ENCODE measurements at places on chromosomes 2 and 18.

GRCh38 chr2:155645791-155646190 is 686.7 kb downstream of the NR4A2 start:
- no peak for DNase-seq

- no peak for DNase-seq
Observed at GRCh38 chr2:9212010-9212635, 5.5 kb downstream of the ASAP2 start.

- no peak for DNase-seq
Observed at GRCh38 chr2:18971628-18972027, 382.3 kb upstream of the NT5C1B start.

GRCh38 chr2:61091485-61091884 is 25.8 kb downstream of the SANBR start:
- no peak for DNase-seq

DNA sequence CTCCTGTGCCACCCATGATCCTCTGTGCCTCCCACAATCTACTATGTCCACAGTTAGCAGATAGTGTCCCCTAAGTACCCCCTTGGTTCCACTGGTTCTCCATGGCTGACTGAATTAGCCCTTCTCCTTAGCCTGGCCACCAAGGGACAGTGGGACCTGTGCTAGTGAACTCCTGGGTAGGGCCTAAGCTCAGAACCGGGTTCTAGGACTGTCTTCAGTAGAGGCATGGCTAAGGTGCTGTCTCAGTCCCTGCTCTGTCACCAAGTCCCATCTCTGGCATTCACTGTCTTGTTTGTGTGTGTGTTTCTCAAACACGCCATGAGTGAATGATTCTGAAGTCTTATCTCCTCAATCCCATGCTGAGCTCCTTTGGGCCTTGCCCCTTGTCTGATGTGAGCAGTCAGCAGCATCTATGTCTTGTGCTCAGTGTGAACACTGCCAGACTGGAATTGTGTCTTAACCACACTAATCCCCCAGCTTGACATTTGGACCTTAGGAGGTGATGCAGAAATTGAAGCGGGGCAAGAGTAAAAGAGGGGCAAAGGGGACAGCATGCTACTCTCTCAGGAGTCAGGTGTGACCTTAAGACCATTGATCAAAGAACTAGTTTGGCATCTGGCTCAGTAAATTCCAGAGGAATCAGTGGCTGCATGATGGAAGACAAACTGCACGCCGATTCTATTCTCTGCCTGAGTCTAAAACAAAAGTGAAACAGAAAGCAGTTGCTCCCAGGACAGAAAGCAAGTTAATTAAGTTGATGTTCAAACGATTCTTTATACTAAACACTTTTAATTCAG is 190.5 kb downstream of the ALPK2 start:
- no peak for DNase-seq
